ENCODE measurements at places on chromosomes 5 and 9.

GRCh38 chr5:147170603-147171002 lies 64.2 kb upstream of the STK32A start:
- DNase-seq: no peak

DNA sequence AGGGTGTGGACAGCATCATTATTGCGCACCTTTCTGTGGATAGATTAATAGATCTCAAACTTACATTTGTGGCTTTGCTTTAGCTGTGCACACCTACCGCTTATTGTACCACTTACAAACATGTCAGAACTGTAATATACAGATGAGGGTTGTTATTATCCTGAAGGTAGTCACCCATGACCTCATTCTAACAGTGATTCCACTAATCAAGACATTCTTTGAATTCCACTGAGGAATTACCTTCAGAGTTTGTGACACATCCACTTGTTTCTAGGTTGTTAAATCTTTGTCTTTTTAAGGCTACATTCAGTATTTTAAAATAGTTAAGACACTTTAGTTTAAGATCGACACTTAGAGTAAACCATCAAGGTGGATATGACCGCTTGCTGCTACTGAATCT lies 7.8 kb downstream of the KCNV2 start:
- DNase-seq: no peak

DNA sequence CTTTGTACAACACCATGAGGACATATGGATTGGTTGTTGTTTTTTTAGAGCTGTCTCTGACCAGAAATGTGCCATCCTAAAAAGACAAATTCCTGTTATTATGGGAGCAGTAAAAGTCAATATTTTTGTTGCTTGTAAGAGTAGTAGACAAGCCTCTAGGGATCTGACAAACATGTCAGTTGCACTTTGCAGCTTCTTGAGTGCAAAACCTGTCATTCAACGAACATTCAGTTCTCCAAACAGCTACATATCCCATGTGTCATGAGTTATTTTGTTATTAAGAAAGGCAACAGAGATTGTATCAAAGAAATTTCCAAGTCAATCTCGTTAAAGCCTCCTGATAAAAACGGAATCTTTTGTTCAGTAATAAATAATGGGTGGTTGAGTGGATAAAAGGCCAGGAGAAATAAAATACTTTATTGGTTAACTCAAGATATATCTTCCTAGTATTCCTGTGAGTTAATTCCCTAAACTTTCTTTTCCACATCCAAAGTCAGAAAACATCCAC lies 18.1 kb downstream of the C5orf58 start:
- DNase-seq: no peak

- DNase-seq: no peak
Measured at GRCh38 chr5:159451197-159452052, 121.1 kb upstream of the IL12B start.

DNA sequence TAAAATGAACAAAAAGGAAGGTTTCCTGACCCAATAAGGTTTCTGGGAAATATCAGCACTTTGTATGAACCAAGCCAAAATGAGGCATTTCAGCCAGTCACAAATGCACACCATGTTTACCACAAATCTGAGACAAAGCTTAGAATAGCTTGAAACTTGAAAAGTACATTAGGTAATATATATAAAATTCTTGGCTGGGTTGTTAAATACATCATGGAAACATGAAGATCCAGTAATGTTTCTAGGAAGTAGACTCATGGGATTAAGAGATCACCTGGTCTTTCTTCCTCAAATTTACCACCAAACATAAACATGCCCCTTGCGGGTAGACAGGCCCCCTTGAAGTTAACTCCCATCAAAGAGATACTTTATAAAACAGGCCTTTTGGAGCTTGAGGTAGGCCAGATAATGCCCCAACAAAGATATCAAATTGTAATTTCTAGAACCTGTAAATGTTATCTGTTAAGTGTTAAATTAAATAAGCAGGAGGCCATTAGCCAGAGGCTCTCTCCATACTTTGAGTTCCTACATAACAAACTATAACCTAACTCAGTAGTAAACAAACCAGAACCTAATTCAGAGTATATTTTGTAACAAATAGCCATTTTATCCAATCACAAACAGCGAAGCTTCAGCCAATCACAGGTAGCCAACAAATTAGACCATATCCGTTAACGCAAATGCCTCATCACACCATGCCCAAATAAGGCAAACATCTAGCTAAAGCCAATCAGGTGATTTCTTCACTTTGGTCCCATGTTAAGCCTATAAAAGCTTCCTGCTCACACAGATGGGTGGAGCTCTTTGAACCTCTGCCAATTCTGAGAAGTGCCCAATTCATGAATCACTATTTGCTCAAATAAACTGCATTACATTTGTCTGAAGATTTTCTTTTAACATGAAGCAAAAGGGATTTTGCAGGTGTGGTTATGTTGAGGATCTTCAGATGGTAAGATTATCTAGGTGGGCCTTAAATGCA lies 127.9 kb upstream of the TARS1 start:
- no peak for DNase-seq

DNA sequence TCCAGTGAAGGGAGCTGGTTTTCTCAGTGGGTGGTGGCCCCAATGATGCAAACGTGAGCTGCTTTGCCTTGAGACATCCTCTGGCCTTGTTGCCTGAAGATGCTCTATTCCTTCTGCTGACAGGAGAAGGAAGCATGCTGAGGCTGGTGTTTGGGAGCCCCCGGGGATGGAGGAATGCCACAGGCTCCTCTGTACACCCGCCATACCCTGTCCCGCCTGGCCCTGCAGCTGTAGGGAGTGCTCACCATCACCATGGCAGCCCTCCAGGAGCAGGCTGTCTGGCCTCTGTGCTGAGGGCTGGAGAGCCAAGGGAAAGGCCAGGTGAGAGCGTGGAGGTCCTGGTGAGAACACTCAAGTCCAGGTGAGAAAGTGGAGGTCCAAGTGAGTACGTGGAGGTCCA lies 134.4 kb downstream of the MRPL36 start:
- DNase-seq: no peak

GRCh38 chr9:68455451-68455850 lies 85.2 kb downstream of the TMEM252 start:
- no peak for DNase-seq

- no peak for DNase-seq
Measured at GRCh38 chr9:2679011-2679410, 38.3 kb upstream of the KCNV2 start.

DNA sequence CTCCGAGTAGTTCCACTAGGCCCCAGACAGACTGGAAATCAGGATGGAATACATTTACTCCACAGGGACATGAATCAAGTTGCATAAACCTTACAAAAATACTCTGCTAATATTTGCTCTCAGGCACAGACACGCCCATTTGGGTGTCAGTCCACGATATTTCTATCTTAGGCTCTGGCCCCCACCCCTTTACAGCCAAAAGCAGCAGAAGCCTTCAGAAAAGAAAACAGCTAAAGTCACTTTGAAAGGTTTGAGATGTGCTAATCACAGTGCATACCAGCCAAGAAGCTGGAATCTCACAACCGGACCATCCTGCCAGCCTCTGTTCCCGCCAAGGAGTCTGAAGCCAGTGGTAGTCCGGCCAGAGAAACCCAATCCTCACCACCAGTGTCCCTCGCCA lies 22.6 kb downstream of the PTPN3 start:
- no peak for DNase-seq

- DNase-seq: no peak
Measured at GRCh38 chr9:95887926-95888497, 12.5 kb downstream of the ERCC6L2 start.

- no peak for DNase-seq
Measured at GRCh38 chr5:67019065-67019845, 177.3 kb downstream of the CD180 start.

DNA sequence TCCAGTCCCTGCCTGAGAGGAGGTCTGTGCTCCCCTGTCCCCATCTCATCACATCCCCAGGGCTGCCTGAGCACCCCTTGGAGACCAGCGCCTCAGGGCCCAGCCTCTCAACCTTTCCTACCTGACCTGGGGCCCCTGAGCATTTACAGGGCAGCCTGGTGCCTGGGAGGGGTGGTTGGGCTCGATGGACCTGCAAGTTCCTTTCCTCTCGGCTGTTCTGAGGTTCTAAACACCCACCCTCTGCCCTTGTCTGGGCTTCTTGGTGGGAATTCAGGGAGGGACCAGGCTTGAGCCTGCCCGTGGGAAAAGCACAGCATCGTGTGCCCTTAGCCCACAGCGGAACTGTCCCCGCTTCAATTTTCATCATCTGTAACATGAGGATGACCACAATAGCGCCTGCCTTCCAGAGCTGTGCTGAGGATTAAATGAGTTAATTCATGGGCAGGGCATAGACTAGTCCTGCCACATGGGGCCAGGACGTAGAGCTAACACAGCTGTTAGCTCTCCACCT lies 91.0 kb upstream of the SH3PXD2B start:
- DNase-seq: no peak

Measured in stimulated activated CD8-positive, alpha-beta memory T cell treated with anti-CD3 and anti-CD28 coated beads, Interleukin-2, amount 100 ng/mL, for 1 hour (primary cell).